Esophagus muscularis mucosa (tissue), 4 donors: ENCODE measurements at places on chromosomes 7 and 10. TPM values are rescaled to one million over a fixed set of nuclear protein-coding genes. Genes with fewer than 3 reads are reported as not detected.

DNA sequence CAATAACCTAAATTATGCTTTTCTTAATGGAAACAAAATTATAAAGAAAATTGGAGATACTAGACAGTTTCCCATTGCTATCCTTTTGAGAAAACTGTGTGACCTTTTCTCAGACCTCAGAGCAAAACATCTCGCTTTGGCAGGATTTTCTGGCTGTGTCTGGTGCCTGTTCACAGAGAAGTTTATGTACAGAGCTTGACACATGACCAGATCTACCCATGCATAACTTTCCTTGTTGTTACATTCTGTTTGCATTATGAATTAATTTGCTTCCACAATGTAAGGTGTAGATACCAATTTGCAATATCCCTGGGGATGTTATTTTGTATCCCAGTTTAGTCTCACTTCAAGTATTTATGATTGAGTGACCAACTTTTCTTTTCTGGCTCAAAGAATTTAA, 565.0 kb downstream of the XPNPEP1 start:
- no peaks in the 10 kb centered on the region for H3K36me3 ChIP-seq
- no peaks in the 10 kb centered on the region for H3K27me3 ChIP-seq
- DNase-seq, result no peak
- peaks cover 19% of the 10 kb centered on the region for H3K4me1 ChIP-seq
- H3K4me3 ChIP-seq, result no peak overlapping the region
- H3K27ac ChIP-seq, result no peak overlapping the region

GRCh38 chr10:100748231-100749058, 3.1 kb downstream of the PAX2 start:
- no peak for DNase-seq
- H3K27me3 ChIP-seq, result peaks cover 100% of the 10 kb centered on the region
- H3K36me3 ChIP-seq, result no peaks in the 10 kb centered on the region
- H3K4me3 ChIP-seq, result peak overlapping the region; percentile 26
- peaks cover 46% of the 10 kb centered on the region for H3K4me1 ChIP-seq
- no peak overlapping the region for H3K27ac ChIP-seq

- H3K36me3 ChIP-seq, result peaks cover 45% of the 10 kb centered on the region
- H3K27me3 ChIP-seq, result no peaks in the 10 kb centered on the region
- peak overlapping the region; percentile 93 for H3K27ac ChIP-seq
- DNase-seq, result no peak
- H3K4me1 ChIP-seq, result peaks cover 63% of the 10 kb centered on the region
Measured at GRCh38 chr10:110303681-110304080, 1.0 kb downstream of the SMNDC1 start.

DNA sequence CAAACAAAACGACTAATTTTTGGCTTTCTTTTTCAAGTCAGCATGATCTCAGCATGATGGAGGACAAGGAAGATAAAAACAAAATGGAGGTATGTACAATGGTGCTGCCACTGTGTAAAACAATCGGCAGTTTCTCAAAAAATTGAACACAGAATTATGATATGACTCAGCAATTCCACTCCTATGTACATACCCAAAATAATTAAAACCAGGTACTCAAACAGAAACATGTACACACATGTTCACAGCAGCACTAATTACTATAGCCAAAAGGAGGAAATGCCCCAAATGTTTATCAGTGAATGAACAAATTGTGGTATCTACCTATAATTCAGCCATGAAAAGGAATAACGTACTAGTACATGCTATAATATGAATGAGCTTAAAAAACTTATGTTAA, 29.9 kb downstream of the SNX13 start:
- no peak overlapping the region for H3K27ac ChIP-seq
- no peaks in the 10 kb centered on the region for H3K27me3 ChIP-seq
- H3K36me3 ChIP-seq, result no peaks in the 10 kb centered on the region
- H3K4me1 ChIP-seq, result peaks cover 16% of the 10 kb centered on the region
- DNase-seq, result no peak

GRCh38 chr7:30001998-30002397, 12.4 kb upstream of the SCRN1 start:
- H3K27ac ChIP-seq, result no peak overlapping the region
- H3K4me3 ChIP-seq, result no peak overlapping the region
- H3K27me3 ChIP-seq, result no peaks in the 10 kb centered on the region
- H3K36me3 ChIP-seq, result no peaks in the 10 kb centered on the region
- H3K4me1 ChIP-seq, result peaks cover 10% of the 10 kb centered on the region

DNA sequence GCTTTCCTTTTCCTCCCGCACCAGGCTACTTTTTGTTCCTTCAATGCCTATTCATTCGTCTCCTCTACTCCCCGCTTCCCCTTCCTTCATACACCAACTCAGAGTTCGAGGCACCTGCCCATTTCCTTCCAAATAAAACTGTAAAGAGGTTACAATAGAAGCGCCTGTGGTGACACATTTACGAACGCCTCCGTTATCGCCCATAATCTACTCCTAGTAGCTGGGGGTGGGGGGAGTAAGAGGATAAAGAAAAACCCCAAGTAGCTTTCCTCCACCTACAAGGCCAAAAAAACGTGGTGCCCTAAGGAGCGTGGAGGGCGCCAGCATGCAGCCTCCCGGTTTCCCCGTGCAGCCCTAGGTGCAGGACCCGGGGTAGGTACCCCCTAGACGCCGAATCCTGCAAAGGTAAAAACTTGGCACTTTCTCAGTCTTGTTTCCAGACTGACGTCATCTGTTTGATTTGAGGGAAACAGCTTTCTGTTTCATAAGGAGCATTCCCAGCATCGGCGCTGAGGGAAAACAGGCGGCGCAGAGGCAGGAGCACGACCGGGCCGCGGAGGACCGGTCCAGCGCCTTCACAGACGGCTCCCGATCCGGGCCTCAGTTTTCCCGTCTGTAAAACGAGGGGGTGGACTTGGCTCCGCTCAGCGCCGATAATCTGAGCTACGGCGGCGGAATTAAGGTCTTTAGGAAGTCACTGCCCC, 922 bp downstream of the PPA1 start:
- H3K36me3 ChIP-seq, result peaks cover 9% of the 10 kb centered on the region
- peak overlapping the region; percentile 75 for H3K4me3 ChIP-seq
- H3K27me3 ChIP-seq, result no peaks in the 10 kb centered on the region
- DNase-seq, result peak; percentile 86
- peak overlapping the region; percentile 81 for H3K27ac ChIP-seq

DNA sequence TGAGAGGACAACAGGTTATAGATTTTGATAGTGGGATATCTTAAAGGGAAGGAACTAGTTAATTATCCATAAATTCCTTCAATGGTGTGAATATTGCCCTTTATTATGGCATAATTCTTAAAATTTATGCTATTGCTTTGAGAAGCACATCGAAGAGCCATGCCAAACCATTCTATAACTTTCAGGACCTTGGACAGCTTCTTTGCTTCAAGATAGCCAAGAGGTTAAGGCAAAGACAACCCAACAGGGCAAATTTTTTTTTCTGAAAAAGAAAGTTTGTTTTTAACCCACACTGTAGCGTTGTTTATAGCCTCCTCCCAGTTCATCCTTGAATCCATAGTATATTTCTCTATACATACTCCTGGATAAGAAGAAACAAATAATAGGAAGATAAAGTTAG, 103.2 kb downstream of the NRG3 start:
- no peak overlapping the region for H3K27ac ChIP-seq
- H3K36me3 ChIP-seq, result no peaks in the 10 kb centered on the region
- H3K4me1 ChIP-seq, result no peaks in the 10 kb centered on the region
- DNase-seq, result no peak
- no peak overlapping the region for H3K4me3 ChIP-seq

Gene PARP12
- 20.6 TPM for total RNA-seq
